Endothelial cell (in vitro differentiated cells): ENCODE measurements at places on chromosomes 6 and 20. TPM values are rescaled to one million over a fixed set of nuclear protein-coding genes. Genes with fewer than 3 reads are reported as not detected.

GRCh38 chr20:1184638-1185315, at the start of gene TMEM74B:
Gene TMEM74B, minus strand, starts transcription at chr20:1184981. Its CDS starts 1,180 bp downstream, at chr20:1183801.
- H3K27ac ChIP-seq: peak within 1 kb of the TSS; percentile 86
- peaks cover 9% of the 10 kb centered on the region for H3K36me3 ChIP-seq
- peak within 1 kb of the TSS; percentile 97 for H3K4me3 ChIP-seq
- peaks cover 34% of the 10 kb centered on the region for H3K4me1 ChIP-seq

GRCh38 chr6:137875606-137876005, 8.5 kb downstream of the TNFAIP3 start:
- no peak overlapping the region for H3K27ac ChIP-seq
- peaks cover 28% of the 10 kb centered on the region for H3K36me3 ChIP-seq
- H3K4me1 ChIP-seq: peaks cover 46% of the 10 kb centered on the region

DNA sequence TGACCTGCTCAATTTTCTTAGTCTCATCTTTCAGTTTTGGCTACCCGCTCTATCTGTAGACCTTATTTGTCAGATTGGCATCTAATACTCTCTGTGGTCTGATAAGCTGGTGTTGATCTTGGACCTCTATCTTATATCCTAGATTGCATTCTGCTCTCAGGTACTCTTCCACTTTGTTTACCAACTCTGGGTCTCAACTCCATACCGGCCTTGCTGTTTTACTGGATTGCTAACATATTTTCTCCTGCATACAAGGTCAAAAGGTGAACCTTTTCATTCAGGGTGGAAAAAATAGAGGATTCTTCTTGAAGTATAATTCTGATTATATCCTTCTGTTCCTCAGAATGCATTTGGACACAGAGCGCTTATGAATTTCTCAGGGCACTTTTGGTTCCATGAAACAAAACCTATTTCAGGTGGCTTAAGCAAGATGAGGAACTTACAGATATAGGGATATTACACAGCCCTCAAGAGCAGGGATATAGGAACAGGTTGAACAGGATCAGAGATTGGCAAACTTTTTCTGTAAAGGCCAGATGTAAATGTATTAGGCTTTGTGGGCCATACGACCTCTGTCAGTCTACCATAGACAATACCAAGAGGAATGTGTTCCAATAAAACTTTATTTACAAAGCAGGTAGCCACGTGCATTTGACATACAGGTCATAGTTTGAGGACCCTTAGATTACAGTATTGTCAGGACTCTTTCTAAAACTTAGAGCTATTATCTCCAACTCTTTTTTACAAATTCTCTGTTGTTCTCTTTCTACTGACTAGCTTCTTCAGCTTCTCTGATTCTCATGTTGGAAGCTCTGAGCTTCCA, 2.5 kb upstream of the SH3BGRL2 start:
- no peak overlapping the region for H3K4me3 ChIP-seq
- peaks cover 6% of the 10 kb centered on the region for H3K27me3 ChIP-seq
- no peak overlapping the region for H3K27ac ChIP-seq
- DNase-seq: no peak

GRCh38 chr20:39638731-39639130, 676.6 kb downstream of the DHX35 start:
- DNase-seq: no peak
- H3K36me3 ChIP-seq: no peaks in the 10 kb centered on the region
- H3K27ac ChIP-seq: no peak overlapping the region
- H3K4me1 ChIP-seq: no peaks in the 10 kb centered on the region
- peaks cover 1% of the 10 kb centered on the region for H3K27me3 ChIP-seq
- no peak overlapping the region for H3K4me3 ChIP-seq

GRCh38 chr6:161919691-161920090, 645.8 kb upstream of the AGPAT4 start:
- H3K27ac ChIP-seq: no peak overlapping the region
- no peak for DNase-seq
- no peak overlapping the region for H3K4me3 ChIP-seq
- H3K4me1 ChIP-seq: no peaks in the 10 kb centered on the region

DNA sequence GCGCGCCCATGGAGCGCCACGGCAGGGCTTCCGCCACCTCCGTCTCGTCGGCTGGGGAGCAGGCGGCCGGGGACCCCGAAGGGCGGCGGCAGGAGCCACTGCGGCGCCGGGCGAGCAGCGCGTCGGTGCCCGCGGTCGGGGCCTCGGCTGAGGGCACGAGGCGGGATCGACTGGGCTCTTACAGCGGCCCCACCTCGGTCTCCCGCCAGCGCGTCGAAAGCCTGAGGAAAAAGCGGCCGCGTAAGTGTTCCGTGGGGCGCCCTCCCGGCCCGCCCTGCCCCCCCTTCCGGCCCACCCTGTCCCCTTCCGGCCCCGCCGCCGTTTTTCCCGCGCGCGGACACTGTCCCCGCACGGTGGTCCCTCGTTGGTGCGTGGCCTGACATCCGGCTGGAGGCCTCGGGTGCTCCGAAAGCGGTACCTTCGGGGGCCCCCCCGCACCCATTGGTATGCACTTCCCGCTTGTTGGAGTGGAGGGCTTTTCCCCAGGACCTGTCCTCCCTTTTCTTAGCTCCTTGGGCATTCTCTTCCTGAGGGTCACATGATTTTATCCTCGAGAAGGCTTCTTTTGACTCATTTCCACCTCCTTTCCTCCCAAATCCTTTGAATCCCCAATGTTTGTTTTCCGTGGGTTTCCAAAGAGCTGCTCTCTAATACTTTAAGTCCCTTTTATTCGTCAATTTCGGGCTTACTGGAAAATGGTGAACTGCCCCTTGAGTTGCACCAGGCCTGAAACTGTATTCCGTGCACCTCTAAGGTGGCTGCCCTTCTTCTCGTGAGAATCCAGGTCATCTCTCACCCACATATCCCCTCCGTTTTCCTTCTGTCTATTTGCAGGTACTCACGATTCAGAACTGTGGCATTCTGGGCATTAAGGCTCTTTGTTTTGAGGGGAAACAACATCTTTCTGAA, 556 bp downstream of the PANK2 start:
- DNase-seq: peak; percentile 15
- peaks cover 39% of the 10 kb centered on the region for H3K4me1 ChIP-seq
- H3K4me3 ChIP-seq: peak overlapping the region; percentile 99

- H3K4me3 ChIP-seq: no peak overlapping the region
- H3K4me1 ChIP-seq: no peaks in the 10 kb centered on the region
- no peaks in the 10 kb centered on the region for H3K27me3 ChIP-seq
- no peaks in the 10 kb centered on the region for H3K36me3 ChIP-seq
- no peak for DNase-seq
- no peak overlapping the region for H3K27ac ChIP-seq
Observed at GRCh38 chr6:35647400-35647799, 41.3 kb downstream of the FKBP5 start.

- H3K27me3 ChIP-seq: peaks cover 16% of the 10 kb centered on the region
- H3K4me1 ChIP-seq: peaks cover 8% of the 10 kb centered on the region
- H3K27ac ChIP-seq: no peak overlapping the region
Observed at GRCh38 chr6:34138191-34138590, 7.7 kb downstream of the GRM4 start.

DNA sequence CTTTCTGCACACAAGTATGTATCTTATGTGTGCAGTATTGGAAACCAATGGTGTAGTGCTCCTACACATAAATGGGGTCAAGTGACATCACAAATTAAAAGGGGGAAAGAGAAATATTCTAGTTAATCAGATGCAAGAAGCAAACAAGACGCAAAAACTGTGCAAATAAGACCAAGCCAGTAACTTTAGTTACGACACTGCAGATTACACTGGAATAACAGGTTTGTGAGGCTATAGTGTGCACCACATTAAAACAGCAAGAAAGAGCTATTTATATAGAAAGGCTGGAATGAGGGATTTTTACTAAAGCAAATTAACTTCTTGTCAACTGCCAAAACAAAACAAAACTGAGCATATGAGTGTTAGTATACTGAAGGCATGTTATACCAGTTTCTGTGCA, 45.8 kb downstream of the NR2E1 start:
- no peak overlapping the region for H3K27ac ChIP-seq
- peaks cover 12% of the 10 kb centered on the region for H3K4me1 ChIP-seq
- DNase-seq: no peak

Gene IL17F
- not detected for total RNA-seq

Gene DTNBP1
- total RNA-seq: 19.3 TPM

Gene EYA2
- total RNA-seq: not detected
